ENCODE measurements at places on chromosomes 6 and 20.
A peak's percentile ranks its signal among the peaks of the same experiment; 100 is the strongest.

GRCh38 chr6:5946181-5946580 is 60.5 kb downstream of the NRN1 start:
- DNase-seq = no peak

GRCh38 chr6:79420054-79420453 is 117.2 kb downstream of the LCA5 start:
- DNase-seq = no peak

DNA sequence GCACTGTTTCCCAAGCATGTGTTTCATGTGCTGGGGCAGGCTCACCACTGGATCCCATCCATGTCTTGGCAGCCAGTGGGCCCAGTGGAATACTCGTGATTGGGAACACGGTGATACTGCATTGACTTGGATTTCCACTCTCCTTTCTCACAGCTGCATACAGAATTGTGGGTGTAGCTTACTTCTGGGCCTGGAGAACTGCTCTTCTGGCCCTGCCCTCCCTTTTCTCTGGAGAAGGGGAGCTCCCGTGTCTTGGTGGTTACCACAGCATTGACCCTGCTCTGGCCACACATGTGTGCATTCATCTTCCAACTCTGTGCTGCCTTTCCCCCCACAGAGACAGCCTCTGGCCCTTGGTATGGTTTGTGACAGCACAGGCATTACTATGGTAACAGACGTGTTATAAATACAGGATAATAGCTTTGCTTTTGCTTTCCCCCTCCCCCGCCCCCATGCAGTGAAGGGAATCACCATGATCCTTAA is 21.6 kb downstream of the SOBP start:
- no peak for DNase-seq

GRCh38 chr6:104540743-104541142 is 319.0 kb downstream of the HACE1 start:
- no peak for DNase-seq

DNA sequence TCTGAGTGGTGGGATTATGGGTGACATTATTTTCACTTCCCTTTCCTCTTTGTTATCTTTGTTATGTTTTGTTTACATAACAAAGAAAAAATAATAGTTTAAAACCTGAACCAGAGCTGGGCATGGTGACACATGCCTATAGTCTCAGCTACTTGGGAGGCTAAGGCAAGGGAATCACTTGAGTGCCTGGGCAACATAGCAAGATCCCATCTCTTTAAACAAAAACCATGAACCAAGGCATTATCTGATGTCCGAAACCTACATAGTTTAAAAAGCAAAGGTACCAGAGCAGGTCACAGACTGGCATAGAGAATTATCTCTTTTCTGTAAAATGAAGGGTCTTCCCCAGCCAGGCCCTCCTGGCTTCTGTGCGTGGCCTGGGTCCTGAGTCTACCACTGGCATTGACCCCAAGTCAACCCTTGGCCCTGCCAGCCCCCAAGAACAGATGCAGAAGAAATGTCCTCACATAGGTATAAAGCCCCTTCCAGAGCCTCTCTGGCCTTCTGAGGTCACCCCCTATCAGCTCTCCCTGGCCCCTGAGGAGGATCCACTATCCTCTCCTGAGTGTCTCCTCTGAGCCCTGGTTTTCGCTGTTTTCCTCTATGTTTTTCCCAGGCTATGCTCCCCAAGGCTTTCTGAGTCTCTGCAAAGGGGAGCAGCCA is 81.3 kb downstream of the TRERF1 start:
- no peak for DNase-seq

- DNase-seq = no peak
Observed at GRCh38 chr6:125271486-125272159, 30.1 kb downstream of the HDDC2 start.

DNA sequence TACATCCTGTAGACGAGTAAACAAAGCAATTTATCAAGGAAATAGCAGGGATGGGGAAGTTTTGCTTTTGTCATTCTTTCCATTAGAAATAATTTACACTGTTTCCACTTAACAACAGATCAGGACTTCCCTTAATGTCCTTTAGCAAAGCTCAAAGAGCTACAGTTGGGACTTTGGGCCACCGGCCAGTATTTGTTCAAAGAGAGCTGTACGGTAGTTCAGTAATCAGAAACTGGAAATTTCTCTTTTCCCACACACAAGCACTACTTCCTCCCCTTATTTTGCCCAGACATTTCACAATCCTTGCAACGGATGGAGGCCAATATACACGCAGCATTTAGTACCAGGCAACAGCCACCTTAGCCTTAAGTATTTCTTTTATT is 12.1 kb upstream of the HINT3 start:
- no peak for DNase-seq

DNA sequence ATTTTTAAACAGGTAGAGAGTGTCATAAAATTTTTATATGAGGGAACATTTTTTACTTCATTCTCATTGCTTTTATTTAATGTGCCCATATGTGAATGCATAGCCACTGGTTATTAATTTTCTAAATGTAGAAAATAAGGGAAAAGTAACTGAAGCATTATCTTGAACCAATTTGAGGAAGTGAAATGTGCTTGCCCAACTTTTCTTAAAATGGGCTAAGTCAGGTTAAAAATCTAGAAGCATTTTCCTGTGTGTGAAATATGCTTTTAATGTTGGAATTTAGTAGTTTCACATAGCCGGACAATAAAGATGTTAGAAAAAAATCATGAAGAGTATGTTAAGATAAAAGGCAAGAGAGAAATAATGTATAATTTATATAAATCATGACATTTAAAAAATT is 3.8 kb downstream of the SEC23B start:
- no peak for DNase-seq

DNA sequence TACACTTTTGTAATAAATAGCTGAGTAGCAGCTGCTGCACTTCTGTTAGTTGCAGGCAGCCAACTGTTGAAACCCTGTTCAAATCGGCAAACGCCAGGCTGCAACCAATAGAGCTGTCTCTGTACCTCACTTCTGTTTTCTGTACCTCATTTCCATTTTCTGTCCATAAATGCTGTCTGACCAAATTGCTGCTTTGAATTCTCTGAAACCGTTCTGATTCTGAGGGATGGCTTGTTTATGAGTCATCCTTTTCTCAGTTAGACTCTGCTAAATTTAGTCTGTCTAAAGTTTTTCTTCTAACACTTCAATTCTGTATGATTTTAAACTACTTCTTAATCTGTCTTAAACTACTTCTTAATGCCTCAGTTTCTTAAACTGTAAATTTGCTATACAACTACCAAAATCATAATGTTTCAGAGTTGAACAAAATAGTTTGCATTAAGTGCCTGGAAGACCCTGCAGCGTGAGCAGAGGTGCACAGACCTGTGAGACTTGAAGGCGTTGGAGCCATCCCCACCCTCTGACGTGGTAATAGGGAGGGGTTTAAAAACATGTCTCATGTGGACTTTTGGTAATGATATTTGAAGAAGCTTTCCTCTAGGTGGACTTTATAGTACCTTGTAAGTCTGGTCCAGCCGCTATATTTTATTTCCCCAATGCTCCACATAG is 9.6 kb downstream of the BTNL2 start:
- peak; percentile 65 for DNase-seq

- no peak for DNase-seq
Observed at GRCh38 chr6:39335780-39336545, 13.5 kb upstream of the KCNK16 start.

GRCh38 chr6:118706702-118707101 is 55.3 kb upstream of the CEP85L start:
- DNase-seq = no peak

DNA sequence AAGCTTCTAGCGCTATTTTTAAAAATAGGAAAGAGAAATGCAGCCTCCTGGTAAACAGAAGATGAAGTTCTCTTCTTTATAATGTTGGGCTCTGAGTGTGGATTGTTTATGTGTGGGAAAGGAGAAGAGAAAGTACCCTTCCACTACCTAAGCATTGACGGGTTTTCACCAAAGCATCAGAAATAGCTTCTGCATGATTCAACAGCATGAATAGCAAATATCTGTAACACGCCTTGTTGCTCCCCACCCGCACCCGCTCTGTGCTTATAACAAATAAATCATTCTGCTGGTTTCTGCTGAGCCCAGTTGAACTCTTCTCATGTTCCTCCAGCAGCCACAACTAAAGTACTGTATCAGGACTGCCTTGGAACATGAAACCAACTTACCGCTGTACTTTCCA is 20.7 kb downstream of the TXLNB start:
- DNase-seq = peak; percentile 60
